ENCODE measurements at places on chromosomes 1 and 21.

DNA sequence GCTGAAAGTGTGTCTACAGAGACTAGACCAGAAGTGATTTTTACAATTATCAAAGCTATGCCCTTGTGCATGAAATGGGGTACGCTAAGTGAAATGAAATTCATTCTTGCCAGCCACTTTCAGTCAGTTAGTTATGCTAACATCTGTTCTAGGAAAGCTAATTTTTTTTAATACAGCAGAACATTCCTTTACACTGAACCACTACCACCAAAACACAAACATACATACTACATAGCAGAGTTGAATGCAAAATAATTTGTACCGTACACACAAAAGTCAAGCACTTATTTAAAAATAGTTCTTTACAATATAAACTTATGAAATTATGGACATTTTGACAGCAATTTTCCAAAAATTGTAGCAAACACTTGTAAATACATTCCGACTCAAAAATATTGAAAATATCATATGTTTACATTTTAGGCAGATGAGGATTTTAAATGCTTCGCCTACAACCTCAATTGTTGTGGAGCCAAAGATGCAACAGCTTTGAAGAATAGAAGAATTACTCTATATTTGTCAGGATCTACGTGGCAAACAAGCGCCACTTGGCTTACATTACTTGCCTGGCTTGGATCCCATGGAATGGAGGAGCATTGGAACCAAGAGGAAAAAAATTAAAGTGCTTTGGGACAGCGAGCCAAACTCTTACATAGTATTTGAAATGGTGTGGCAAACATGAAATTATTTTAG lies 30.6 kb downstream of the WLS start:
- no peak for DNase-seq

DNA sequence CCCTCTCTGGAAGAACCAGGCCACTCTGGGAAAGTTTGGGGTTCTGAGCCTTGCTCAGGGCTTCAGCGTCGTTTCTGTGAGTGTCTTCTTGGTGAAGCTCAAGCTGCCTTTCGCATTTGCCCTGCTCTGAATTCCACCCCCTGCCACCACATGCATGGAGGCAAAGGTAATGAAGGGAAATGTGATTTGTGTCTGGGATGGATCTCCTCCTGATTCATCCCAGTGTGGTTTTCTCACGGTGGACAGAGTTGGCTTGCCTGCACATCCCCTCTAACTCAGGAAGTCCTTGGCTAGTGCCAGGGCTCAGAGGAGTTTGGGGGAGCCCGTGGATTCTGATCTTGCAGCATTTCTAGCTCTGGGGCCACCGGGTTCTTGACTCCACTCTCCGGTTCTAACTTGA lies 173.6 kb upstream of the RAB4A start:
- no peak for DNase-seq

GRCh38 chr21:37546949-37547614 lies 180.5 kb downstream of the DYRK1A start:
- DNase-seq, result no peak

DNA sequence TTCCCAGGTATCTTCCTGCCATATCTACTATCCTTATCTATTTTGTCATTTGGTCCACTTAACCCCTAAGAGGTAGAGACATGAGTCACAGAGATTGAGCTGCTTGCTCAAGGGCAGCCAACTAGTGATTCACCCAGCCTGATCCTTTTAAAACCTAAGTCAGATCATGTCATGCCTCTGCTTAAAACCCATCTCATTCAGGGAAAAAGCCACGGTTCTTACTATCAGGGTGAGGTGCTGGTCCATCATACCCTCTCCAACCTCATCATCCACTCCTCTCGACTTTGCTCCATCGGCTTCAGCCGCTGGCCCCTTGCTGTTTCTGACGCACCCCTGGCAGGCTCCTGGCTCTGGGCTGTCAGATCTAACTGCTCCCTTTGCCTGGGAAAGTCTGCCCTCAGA lies 14.4 kb upstream of the PPP1R15B start:
- no peak for DNase-seq

DNA sequence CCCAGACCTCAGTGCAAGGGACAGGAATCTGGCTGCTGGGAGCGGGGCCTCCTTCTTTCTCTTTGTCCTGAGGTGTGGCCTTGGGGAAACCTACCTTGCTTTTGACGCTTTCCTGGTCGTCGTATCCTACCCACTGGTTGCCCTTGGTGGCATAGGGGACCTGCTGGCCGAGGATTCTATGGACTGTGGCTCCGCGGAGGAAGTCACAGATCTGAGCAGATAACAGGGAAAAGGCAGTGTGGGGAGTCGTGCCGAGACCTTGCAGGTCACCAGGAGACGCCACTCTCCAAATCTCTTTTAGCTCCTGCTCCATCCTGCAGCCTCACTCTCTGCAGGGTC lies 4.0 kb upstream of the MYBPH start:
- DNase-seq, result no peak

DNA sequence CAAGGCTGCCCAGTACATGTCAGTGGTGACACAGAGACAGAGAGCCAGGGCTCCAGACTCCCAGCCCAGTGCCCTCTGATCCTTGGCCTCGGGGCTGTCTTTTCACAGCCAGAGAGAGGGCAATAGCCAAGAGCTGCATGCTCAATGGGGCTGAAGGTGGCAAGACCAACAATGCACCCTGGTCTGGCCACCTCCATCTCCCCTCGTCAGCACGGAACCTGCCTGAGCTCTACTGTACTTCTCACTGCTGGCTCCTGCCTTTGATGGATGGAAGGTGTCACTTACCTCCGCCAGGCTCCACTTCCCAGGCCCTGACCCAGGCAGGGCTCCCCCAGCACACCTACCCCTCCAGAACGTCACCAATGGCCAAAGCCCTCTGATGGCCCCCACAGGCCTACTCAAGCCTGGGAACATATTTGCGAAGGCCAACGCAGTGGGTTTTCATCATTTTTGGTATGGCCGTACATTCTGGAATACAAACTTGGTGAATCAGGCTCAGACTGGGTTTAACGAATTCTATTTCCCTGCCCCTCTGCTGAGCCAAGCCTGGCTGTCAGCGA lies 88.1 kb downstream of the DMRTB1 start:
- no peak for DNase-seq

DNA sequence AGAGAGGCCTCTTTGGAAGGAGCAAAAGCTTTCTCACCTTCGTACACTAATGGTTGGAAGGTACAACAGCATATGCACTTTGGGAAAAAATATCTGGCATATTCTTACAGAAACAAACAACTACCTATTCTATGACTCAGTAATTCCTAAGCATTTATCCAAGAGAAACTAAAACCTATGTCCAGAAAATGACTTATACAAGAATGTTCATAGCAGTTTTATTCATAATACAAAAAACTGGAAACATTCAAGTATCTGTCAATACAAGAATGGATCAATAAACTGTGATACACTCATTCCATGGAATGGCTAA lies 8.2 kb downstream of the NBPF1 start:
- DNase-seq, result no peak

- DNase-seq, result no peak
Measured at GRCh38 chr1:6927626-6928025, 142.4 kb downstream of the CAMTA1 start.

DNA sequence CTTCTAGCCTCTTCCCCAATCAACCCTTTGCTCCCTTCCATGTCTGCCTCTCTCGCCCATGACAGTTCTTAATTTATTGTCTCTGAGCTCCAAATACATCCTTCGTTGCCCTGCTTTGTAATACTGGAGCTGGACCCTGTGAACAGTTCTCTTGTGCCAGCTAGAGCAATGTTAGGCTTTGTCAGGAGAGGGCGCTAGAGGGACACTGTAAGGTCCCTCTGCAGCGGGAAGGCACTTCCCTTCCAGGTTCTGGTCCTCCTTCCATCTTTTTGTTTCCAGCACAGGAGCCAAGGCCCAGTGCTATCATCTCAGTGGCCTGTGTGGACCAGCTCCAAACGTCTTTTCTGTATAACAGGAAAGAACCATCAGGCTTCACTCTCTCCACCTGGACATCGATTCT lies 95.9 kb downstream of the PTPRU start:
- DNase-seq, result peak; percentile 65

GRCh38 chr21:36923270-36923669 lies 43.2 kb downstream of the HLCS start:
- DNase-seq, result no peak

- no peak for DNase-seq
Measured at GRCh38 chr1:2544093-2544874, 11.9 kb upstream of the TNFRSF14 start.

GRCh38 chr1:45010855-45011811 lies at the start of gene HECTD3:
HECTD3 (minus strand) TSS chr1:45011324; CDS start chr1:45011257, 67 bp downstream.
- DNase-seq, result peak; percentile 87

GRCh38 chr1:162873671-162874666 lies 13.0 kb upstream of the CCDC190 start:
- no peak for DNase-seq

GRCh38 chr1:91765880-91766443 lies 120.0 kb downstream of the TGFBR3 start:
- DNase-seq, result peak; percentile 55

- no peak for DNase-seq
Measured at GRCh38 chr1:55816456-55817426, 601.6 kb upstream of the USP24 start.

Data from K562 (cell line).